ENCODE measurements at places on chromosomes 6 and 20.

DNA sequence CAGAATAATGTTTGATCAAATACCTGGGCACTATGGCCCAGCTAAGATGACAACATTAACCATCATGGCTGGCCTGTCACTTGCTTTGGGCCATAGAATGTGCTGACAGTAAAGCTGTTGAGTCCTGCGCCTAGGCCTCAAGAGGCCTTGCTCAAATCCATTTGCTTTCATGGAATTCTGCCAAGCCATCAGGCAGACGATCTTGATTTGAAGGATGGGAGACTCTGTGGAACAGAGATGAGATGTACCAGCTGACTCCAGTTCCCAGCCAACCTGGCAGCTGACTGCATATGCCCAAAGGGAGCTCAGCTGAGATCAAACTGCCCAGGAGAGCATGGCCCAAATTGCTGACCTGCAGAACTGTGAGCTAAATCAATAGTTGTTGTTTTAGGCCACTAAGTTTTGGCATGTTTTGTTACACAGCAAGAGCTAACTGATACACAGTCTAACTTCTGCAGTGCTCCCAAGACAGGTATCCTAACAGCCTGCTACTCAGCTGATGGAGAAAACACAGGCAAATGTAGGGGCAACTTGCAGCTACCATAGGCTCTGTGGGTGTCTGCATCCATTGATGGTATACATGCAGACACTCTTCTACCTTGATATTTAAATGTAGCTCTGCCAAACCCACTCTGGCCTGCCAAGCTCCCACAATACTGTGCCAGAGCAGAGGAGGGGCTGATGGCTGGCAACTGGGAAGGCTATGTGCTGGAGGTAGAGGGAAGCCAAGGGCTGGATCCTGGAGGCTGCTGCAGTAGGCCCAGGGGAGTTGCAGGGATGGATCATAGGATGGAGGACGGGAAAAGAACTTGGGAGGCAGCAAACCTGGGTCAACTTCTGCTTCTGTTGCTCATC, 55.2 kb upstream of the RNF24 start:
- no peak for DNase-seq

DNA sequence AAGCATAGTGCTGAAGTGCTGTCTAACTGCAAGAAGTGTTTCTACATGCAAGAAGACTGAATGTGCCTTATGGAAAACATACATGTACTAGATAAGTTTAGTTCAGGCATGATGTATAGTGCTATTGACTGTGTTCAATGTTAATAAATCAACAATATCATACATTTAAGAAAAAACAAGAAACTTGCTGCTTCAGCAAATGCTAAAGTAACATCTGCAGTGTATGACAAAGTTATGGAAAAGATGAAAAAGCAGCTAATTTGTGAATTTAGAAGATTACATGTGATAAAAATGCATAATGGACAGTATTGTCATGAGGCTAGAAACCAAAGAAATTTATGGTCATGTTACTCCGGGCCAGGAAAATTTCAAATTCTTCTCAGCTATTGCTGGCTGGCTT, 174.9 kb upstream of the SPTLC3 start:
- no peak for DNase-seq

DNA sequence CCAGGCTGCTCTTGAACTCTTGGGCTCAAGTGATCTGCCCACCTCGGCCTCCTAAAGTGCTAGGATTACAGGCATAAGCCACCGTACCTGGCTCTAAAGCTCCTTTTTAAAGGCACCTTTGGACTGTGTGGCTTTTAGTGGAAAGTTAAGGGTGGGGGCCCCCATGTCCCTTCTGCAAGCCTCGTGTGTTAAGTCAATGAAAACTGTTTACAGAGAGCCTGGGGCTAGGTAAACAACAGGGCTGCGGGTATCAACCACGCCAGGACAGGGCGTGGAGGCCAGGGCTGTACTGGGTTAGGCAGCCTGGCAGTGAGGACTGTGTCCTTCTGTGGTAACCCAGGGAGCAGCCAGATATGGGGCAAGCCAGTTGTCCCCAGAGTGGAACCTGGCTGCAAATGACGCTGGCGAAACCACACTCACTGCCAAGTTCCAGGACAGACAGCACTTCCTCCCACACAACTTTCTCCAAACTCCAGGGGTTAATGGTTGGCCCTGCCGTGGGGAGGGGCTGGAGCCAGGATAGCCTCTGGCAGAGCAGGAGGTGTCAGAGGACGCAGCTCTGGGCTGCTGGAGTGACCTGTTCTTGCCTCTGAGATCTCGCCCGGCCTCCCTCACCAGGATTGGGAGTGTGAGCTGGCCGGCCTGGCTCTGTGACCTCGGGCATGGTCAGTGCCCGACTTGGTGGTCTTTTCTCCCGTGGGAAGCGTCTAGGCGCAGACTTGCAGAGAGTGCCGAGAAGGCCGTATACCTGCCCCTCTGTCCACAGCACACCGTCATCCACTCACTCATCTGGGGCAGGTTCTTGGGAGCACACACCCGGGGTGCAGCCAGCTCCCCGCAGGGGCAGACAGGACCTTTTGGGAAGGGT, 3.2 kb downstream of the SLC17A9 start:
- DNase-seq = no peak

GRCh38 chr6:2714111-2714895, 36.4 kb downstream of the MYLK4 start:
- no peak for DNase-seq

DNA sequence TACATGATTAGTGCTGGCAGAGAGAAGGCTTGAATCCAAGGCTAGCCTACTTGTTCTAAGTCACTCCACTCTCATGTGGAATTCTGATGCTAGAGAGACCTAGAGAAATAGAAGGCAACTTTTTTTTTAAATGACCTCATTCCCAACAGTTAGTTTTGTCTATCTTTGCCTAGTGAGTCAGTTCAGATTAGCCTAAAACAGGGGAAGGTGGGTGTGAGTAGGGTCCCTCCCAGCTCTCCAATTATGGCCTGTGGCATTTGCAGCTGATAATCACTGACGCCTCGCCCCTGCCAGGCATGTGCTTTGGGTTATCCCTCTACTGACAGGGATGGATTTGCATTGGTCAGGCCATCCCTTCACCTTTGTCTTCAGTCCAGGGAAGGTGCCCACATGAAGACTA, 13.6 kb downstream of the TXLNB start:
- no peak for DNase-seq

- no peak for DNase-seq
Measured at GRCh38 chr6:73746787-73747186, 50.8 kb downstream of the CD109 start.

DNA sequence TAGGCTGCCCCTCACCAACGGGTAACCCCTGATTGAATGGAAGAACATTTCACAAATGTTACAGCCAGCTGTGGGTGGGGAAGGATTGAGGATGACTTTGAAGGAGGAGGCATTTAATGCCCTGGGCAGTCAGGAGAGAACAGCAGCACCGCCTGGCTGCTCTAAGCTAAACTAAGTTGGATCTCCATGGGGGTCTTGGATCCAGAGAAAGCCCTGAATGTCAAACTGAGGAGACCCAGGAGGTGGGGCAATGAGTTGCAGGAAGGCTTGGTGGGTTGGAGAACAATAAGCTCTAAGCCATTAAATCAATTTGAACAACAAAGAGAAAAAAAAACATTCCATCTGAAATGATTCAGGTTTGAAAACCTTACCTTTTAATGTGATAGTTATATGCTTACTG, 35.4 kb downstream of the TMX4 start:
- DNase-seq = no peak

DNA sequence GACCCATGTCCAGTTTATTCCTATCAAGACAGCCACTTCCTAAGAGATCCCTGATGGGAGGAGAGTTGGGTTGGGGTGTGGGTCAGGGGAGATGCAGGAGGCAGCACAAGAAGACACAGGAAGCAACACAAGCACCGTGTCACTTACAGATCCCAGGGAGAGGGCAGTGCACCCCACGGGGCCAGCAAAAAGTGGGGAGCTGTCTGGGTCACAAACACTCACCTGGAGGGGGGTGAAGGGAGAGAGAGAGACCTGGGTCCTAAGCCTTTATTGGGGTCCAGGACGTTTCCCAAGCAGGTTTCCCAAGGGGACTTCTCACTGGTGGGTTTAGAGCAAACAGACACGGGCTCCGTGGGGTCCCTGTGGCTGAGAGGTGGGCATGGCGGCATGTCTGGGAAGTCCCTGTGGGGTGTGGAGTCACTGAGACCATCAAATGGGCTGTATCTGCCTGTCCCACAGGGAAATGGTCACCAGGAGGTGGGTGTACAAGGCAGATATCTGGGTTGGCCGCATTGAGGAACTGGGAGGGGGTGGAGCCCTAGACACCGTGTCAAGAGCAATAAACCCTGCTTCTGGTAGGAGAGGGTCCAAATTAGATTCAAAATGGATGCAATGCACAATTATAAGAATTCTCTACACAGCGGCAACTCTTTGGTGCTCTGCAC, 1.6 kb upstream of the CD93 start:
- DNase-seq = no peak

- DNase-seq = no peak
Measured at GRCh38 chr6:151012321-151013294, 147.1 kb downstream of the MTHFD1L start.

DNA sequence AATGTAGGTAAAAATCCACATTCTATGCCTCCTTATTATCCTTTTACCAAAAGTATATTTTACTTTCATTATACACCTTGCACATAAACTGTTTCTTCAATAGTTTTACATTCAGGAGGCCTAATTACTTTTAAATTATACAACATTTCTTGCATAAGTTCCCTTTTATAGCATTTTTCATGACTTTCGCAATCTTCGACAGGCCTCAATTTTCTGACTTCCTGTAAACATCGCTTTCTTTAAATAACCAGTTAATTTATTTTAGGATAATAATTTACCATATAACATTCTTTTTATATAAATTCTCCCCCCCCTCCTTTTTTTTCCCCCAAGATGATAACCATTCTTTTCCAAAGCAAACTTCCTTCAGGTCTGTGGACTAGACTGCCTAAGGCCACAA, 9.2 kb downstream of the SLC35A1 start:
- DNase-seq = no peak

DNA sequence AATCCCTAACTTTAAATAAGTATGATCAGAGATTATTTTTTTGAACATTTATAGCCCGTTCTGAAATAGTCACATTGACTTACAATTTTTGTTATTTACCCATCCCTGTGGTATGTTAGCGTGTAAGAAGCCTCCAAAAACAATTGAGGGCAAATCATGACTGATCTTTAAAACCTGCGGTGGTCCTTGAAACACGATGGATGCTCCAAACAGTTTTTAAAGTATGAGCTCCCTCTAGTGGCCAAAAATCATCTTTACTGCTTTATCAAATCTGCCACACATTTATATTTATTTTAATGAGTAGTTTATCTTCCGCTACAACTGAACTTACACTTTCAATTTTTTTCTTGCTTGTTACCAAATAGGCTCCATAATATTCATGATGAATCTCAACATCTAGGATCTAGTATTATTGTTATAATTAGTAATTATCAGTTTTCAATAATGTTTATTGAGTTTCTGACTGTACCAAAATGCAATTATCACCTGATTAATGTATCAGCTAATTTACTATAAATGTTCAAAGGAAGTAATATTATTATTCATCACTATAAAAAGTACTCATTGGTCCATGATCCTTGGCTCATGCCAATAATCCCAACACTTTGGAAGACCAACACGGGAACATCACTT, 52.2 kb downstream of the MARCKS start:
- DNase-seq = no peak

- no peak for DNase-seq
Measured at GRCh38 chr6:36577301-36577700, 16.9 kb upstream of the SRSF3 start.

GRCh38 chr6:14701946-14702345, 543.9 kb upstream of the JARID2 start:
- no peak for DNase-seq

GRCh38 chr6:35486005-35486925, 10.6 kb downstream of the TEAD3 start:
- DNase-seq = no peak

GRCh38 chr6:124753562-124754105, 208.6 kb upstream of the RNF217 start:
- no peak for DNase-seq

DNA sequence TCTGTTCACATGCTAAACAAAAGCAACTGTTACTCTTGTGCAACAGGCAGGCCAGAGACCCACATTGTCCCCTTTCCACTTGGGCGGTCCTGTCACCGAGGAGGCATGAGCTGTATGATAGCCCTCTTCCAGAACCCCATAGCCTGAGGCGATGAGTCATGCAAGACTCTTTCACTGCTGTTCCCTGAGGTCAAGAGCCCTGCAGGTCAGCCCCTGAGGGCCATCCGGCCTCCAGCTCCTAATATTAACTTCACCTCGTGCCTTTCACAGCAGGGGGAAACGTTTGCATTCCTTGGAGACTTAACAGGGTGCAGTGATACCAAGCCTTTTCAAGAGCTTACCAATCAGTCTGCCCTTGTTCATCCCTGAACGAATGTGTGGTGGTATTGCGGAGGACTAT, 253.3 kb upstream of the ECI2 start:
- DNase-seq = no peak

GRCh38 chr6:75850026-75850833, 101.2 kb downstream of the MYO6 start:
- no peak for DNase-seq

DNA sequence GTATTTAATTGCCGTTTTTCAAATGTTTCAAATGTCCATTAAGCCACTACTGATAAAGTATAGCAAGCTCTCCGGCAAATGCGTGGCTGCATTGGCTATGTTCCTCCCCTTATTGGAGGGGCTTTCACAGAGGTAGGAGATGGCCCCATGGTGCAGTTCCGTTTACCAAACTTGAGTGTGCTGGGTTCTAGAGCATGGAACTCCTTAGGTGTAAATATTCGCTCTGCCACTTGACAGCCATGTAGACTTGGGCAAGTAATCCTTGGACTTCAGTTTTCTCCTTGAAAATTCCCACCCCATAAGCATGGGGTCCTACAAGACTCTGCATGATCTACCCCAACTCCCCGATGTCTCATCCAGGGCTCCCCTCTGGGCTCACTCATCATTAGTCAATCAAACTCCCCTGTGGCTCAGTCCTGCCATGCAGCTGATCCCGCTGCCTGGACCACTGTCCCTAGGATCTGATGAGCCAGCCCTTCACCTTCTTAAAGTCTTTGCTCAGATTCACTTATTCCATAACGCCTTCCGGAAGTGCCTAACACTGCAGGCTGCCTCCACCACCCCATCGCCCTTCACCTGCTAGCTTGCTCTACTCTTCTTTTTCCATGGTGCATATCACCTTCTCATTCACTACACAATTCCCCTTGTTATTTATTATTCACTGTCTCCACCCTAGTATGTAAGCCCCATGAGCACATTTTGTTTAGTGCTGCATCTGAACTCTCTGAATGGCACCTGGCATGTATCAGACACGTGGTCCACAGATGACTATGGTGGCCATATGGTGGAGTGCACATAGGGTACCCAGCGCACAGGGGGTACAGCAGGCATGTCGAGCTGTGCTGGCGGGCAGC, 18.8 kb downstream of the PRR18 start:
- no peak for DNase-seq
